Right hindlimb (tissue), 1 donor: ENCODE measurements at places on chromosomes 6 and 20.
A peak's percentile ranks its signal among the peaks of the same experiment; 100 is the strongest.

GRCh38 chr6:126698732-126699240, 358.9 kb downstream of the CENPW start:
- DNase-seq, result no peak

DNA sequence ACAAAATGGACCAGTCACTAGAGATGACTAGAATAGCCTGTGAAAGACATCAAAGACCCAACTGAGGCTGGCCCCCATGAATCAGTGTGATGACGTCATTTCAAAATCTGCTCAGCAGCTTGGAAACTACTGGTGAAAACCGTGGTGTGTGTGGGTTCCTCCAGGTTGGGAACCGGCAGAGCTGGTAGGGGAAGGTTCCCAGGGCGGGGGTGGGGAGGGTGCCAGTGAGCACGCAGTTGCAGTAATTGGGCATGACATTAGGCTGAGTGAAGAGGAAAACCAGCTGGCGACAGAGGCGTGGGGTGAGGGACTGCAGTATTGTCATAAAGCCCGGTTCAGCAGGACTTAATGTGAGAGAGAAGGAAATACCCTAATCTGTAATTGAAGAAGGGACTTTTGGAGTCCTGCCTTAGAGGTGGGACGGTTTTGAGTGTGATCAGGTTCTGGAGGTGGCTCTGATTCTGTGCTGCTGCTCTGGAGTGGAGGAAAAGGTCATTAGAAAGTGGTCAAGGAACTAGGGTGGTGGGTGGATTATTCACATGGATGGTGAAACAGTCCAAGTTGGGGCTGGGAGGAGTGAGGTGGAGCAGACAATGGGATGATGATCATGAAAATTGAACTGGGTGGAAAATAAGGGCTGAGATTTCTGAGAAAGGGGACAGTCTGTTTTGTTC, 52.0 kb upstream of the MTHFD1L start:
- DNase-seq, result peak; percentile 47

DNA sequence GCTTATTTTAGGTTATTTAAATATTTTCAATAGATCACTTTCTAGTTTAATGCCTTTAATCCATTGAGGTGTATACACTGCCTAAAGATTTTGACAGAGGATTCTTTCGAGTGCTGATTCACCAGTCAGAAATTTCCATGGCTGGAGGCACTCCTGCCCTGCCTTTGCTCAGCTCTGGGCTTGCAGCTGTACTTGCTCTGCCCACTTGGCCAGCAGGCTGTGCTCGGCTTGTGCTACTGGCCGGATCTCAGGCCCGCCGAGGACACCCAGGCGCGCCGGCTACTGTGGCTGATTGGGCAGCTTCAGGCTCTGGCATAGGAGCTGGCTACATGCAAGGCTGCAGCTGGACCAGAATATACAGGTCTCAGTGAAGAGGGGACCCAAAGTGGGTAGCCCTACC, 675.1 kb upstream of the MMS22L start:
- no peak for DNase-seq

DNA sequence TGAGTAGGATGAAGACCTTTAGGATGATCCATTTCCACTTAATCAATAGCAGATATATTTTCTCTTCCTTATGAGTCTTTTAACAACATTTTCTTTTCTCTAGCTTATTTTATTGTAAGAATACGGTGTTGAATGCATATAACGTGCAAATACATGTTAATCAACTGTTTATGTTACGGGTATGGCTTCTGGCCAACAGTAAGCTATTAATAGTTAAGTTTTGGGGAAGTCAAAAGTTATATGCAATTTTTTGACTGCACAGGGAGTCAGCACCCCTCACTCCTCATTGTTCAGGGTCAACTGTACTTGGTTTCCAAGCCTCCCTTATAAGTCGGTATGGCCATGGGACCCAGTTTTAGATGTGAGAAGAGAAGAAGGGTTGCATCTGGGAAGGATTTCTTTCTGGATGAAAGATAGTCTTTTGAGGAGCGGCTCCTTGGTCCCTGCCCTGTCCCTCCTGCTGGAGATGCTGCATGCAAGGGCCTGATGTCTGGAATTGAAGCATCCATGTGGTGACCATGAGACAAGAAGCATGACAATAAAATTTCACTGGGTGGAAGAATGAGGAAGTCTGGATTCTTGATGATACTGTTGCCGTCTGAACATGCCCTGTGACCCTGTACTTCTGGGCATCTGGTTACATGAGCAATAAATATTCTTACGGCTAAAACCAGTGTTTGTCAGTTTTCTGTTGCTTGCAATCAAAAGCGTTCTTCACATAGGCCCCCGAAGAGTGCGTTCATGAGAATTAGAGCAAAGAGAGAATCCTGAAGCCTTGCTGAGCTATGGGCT, 194.7 kb upstream of the PMEPA1 start:
- no peak for DNase-seq

- DNase-seq, result peak; percentile 81
These were observed 35.3 kb upstream of the PTGIS start for GRCh38 chr20:49603209-49603627.

- DNase-seq, result peak; percentile 75
These were observed 3.1 kb upstream of the LAMA5 start for GRCh38 chr20:62370115-62370806.

- no peak for DNase-seq
These were observed 10.2 kb upstream of the RNF114 start for GRCh38 chr20:49925901-49926454.

GRCh38 chr6:155813548-155813947, 357.9 kb upstream of the NOX3 start:
- no peak for DNase-seq

GRCh38 chr20:37907330-37907676, 4.4 kb downstream of the VSTM2L start:
- no peak for DNase-seq

- no peak for DNase-seq
These were observed 12.9 kb upstream of the EMILIN3 start for GRCh38 chr20:41379551-41379950.

DNA sequence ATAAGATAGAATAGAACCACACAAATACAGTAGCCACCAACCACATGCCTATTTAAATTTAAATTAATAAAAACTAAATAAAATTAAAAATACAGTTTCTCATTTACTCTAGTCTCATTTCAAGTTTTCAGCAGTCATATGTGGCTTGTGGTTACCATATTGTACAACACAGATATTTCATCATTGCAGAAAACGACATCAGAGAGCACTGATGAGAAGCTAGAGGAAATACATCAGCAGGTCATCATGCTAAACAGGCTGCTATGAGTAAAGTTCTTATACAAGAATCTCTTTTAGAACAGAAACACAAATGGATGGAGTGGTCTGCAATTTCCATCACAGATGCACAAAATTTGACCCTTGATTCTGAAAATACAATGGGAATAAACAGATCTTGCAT, 36.6 kb downstream of the TBC1D32 start:
- no peak for DNase-seq

GRCh38 chr6:72724545-72724944, 102.7 kb downstream of the KCNQ5 start:
- peak; percentile 19 for DNase-seq

GRCh38 chr6:129525055-129525454, 184.9 kb downstream of the ARHGAP18 start:
- no peak for DNase-seq

- no peak for DNase-seq
These were observed 39.3 kb downstream of the PCNA start for GRCh38 chr20:5080384-5080877.

DNA sequence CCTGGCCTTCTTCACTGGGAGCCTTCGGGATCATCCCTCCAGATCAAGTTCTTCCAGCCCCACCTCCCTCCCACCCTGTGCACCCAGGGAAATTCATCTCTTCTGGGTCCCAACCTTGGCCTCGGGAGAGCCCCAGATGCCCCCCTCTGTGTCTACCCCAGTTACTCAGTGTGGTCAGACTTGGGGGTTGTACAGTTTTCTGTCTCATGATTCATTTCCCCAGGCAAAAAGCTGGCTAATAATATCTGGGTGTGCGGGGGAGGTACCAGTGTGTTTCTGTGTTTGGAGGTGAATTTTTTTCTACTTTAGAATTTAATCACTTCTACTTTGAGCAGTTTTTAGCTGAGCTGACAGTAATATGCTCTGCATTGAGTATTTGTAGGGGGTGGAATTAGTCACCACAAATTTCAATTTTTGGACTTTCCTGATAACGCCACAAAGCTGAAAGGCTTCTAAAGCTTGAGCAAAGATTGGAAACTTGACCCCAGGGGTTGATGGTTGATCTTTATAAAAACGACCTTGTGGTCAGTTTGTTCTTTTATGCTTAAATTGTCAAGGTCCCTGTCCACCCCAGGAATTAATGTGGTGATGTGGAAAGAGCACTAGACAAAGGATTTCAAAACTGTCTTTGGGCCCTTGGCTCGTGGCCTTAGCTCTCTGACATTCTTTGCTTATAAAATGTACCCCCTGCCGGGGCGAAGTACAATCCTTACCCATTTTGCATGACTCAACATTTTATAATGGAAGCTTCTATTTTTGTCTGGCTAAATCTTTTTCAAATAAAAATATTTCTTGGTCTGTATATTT, 284.7 kb upstream of the TAB2 start:
- DNase-seq, result no peak

GRCh38 chr6:2960935-2961334, 10.4 kb downstream of the SERPINB6 start:
- no peak for DNase-seq

DNA sequence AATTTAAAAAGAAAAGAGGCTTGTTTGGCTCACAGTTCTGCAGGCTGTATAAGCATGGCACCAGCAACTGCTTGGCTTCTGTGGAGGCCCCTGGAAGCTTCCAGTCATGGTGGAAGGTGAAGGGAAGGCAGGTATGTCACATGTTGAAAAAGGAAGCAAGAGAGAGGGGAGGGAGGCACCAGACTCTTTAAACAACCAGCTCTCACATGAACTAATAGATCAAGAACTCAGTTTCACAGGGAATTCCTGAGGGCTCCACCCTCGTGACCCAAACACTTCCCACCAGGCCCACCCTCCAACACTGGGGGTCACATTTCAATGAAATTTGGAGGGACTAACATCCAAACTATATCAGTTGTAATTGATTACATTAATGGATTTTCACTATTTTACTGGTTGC, 127.9 kb upstream of the MLIP start:
- no peak for DNase-seq

DNA sequence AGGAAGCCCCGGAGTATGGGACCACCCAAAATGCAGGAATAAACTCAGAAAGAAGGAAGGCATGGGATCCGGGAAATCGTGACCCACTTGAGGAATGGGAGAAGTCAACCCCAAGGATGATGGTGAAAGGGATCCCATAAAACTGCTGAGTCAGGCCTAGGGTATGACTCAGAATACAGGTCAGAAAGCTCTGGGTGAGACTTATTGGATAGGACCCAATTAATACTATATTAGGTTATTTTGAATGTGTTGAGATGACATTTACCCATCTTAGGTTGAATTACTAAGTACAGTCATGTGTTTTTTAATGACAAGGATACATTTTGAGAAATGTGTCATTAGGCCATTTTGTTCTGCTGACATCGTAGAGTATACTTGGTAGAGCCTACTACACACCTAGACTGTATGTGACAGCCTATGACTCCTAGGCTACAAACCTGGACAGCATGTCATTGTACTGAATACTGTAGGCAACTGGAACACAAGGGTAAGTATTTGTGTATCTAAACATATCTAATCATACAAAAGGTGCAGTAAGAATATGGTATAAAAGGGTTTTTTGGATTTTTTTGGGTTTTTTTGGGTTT, 17.1 kb upstream of the HIVEP1 start:
- no peak for DNase-seq

DNA sequence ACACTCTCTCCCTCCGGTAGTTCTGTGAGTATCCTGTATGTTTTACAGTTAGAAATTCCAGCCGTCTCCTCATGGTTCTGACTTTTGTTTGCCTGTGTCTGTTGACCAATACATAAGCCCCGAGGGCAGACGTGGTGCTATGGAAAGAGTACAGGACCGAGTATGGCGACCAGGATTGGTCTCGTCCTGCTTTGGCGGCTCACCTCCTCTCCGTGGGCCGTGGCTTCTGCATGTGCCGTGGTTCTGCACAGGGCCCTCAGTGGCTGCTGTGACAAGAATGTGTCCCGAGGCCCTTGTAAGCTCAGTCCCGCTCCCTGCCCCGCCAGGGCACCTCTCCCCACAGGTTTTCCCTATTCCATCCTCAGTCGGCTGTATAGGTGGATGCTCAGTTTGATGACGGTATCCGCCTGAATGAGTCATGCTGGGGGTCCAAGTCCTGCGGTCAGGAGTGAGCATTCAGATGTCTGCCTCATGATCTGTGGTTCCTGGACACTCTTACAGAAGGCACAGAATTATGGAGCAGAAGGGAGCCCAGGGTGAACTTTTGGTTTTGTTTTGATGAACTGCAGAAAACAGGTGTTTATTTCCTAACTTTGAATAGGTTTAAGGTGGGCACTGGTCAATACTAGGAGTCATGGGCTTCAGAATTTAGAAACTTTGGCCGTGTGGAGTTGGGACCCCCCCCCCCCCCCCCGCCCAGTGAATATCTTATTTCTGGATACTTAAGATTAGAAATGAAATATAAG, 1.2 kb downstream of the ARFGAP1 start:
- no peak for DNase-seq

- DNase-seq, result no peak
These were observed 579.6 kb downstream of the PTPRT start for GRCh38 chr20:42610070-42610469.

GRCh38 chr6:39911513-39912125, 22.6 kb downstream of the MOCS1 start:
- no peak for DNase-seq
